ENCODE measurements at places on chromosomes 11 and 22.
A peak's percentile ranks its signal among the peaks of the same experiment; 100 is the strongest.

DNA sequence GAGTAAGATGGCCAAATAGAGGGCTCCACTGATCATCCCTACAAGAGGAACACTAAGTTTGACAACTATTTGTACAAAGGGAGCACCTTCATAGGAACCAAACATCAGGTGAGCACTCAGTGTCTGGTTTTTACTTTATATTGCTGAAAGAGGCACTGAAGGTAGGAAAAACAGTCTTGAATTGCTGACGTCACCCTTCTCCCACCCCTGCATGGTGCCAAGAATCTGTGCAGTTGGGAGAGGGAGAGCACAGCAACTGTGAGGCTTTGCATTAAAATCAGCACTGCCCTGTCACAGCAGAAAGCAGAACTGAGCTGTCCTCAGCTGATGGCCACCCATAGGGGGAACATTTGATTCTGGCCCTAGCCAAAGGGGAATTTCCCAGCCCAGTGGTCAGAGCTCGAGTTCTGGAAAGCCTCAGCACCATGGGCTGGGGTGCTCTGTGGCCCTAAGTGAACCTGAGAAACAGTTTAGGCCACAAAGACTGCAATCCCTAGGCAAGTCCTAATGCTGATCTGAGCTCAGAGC lies 37.9 kb downstream of the PIWIL3 start:
- no peak for DNase-seq

GRCh38 chr11:8838248-8838647 lies 72.7 kb upstream of the AKIP1 start:
- DNase-seq = peak; percentile 40

DNA sequence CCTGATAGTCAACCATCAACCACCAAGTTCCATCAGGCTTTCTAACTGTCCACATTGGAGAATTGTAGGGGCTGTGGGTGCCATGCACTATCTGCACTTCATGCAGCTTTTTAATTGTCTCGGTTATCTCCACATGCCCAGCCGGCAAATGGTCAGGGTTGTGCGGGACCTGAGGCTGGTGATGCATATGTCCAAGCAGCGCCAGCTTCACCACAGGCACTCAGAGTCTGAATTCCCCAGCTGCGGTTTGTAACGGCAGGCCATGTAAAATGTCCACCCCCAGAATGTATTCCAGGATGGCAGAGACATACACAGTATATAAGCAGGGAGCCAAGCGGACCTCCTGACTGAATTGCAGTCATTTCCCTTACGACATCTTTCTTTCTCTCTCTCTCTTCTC lies 435.6 kb downstream of the DYNC2H1 start:
- DNase-seq = no peak

DNA sequence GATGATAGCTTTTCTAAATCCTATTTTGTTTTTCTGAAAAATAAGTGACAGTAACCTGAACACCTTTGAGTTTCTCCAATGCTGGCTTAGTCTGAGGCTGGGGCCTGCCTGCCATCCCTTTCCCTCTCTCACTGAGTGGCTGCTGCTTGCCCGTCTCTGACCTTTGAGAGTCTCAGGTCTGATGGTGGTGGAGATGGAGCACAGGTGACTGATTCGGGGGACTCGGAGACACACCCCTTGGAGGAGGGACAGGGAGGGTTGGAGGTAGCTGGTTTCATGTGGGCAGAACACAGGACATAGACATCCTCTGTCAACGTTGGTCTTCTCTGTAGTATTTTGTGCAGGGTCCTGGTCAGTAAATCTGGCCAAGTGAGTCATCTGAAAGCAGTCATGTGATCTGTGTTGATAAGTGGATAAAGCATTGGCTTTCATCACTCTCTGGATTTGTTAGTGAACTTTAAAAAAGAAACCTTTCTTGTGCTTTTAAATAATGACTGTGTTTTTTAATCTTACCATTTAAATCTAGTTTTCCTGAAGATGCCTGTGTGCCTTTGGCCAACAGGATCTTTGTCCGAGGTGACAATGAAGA lies 47.1 kb upstream of the CLDN5 start:
- no peak for DNase-seq

- no peak for DNase-seq
Observed at GRCh38 chr22:46915950-46916730, 153.7 kb downstream of the TBC1D22A start.

GRCh38 chr22:36253523-36254490 lies 874 bp downstream of the APOL1 start:
- no peak for DNase-seq

Data from dermis microvascular lymphatic vessel endothelial cell (primary cell).